Airway epithelial cell (primary cell): ENCODE measurements at places on chromosomes 13 and 19. TPM values are rescaled to one million over a fixed set of nuclear protein-coding genes. Genes with fewer than 3 reads are reported as not detected.

DPF1 gene
- total RNA-seq, result 2.1 and 3.6 TPM in 2 replicates

PRR36 gene
- total RNA-seq, result 0.07 TPM in 1 of 2 replicates, not detected in the other

MEDAG gene
- total RNA-seq, result not detected in 2 replicates

PTGIR gene
- total RNA-seq, result 0.05 and 0.21 TPM in 2 replicates

CGB8 gene
- total RNA-seq, result 0.37 TPM in 1 of 2 replicates, not detected in the other

EFNB2 gene
- total RNA-seq, result 29.0 and 42.6 TPM in 2 replicates

RAVER1 gene
- total RNA-seq, result 18.6 and 32.0 TPM in 2 replicates

KLK13 gene
- total RNA-seq, result 1.3 and 1.5 TPM in 2 replicates

ATP11A gene
- 4.8 and 8.9 TPM in 2 replicates for total RNA-seq

BBC3 gene
- total RNA-seq, result 3.5 and 5.9 TPM in 2 replicates

OR7E24 gene
- not detected in 2 replicates for total RNA-seq

MATK gene
- not detected in 2 replicates for total RNA-seq

FUT3 gene
- total RNA-seq, result 12.6 and 15.4 TPM in 2 replicates

FGF22 gene
- not detected in 2 replicates for total RNA-seq

IFI30 gene
- total RNA-seq, result 9.2 and 15.6 TPM in 2 replicates

NAPSA gene
- 0.56 and 1.1 TPM in 2 replicates for total RNA-seq

KANK3 gene
- 1.2 and 4.6 TPM in 2 replicates for total RNA-seq

F10 gene
- total RNA-seq, result 0.21 TPM in 1 of 2 replicates, not detected in the other

SHD gene
- total RNA-seq, result not detected in 2 replicates

NLRP5 gene
- total RNA-seq, result not detected in 2 replicates

ABCC4 gene
- 5.7 and 6.1 TPM in 2 replicates for total RNA-seq

PSG1 gene
- total RNA-seq, result not detected in 2 replicates

ZNF135 gene
- total RNA-seq, result 0.92 and 1.0 TPM in 2 replicates

NRTN gene
- total RNA-seq, result 0.23 TPM in 1 of 2 replicates, not detected in the other
